Omental fat pad (tissue), 4 donors: ENCODE measurements at places on chromosomes 4 and X. TPM values are rescaled to one million over a fixed set of nuclear protein-coding genes. Genes with fewer than 3 reads are reported as not detected.

Gene EGF
- total RNA-seq: not detected

Gene GAB3
- total RNA-seq: 22.5 TPM

- DNase-seq: no peak
Observed at GRCh38 chr4:150909116-150909515, 106.0 kb downstream of the LRBA start.

DNA sequence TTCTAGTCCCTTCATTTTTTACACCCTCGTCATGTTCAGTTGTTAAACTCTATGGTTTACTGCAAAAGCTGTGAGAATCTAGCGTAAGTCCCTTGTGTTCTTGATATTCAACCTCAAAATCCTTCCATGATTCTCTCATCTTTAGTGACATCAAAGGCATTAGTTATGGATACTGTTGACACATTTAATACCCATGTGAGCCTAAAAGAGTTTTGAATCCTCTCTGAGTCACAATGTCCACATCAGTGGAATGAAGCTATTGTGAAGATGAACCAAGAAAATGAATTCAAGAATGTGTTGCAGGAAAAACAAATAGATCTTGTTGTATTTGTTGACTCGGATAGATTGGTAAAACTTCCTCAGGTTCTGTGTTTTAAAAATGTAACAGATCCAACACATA is 394.7 kb upstream of the ATOH1 start:
- no peak for DNase-seq
